ENCODE measurements at places on chromosomes 3 and 15. TPM values are rescaled to one million over a fixed set of nuclear protein-coding genes. Genes with fewer than 3 reads are reported as not detected.

GRCh38 chr3:126358816-126359181, 1.6 kb upstream of the KLF15 start:
- no peak for DNase-seq

GRCh38 chr3:103059432-103059831, 624.6 kb downstream of the ZPLD1 start:
- DNase-seq = no peak

- no peak for DNase-seq
These were observed 102.1 kb upstream of the ARPP21 start for GRCh38 chr3:35537265-35537664.

DNA sequence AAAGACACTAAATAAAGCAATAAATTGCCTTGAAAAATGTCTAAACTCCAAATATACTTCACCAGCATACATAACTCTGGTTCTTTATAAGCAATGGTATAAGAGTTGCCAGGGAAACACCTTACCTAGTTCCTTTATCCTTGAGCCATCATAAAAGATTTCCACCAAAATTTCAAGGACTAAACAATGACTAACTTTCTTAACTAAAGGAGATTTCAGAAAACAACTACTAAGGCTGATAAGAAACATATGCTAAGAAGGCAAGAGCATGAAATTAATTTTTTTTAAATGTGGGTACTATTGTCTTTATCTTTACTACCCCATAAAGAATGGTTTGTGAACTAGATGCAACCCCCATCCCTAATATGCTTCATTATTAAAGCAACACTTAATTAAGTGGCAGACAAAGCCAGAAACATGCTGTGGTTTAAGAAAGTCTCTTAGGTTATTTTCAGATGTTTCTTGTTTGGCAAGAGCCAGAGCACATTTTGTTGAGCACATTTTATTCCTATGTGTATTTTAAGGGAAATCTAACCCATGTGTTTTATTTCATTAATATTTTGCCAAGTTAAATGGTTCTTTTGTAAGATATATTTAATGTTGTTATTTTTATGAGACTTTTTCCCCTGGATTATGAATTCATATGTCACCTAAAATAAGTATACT, 17.4 kb upstream of the VEPH1 start:
- DNase-seq = no peak

DNA sequence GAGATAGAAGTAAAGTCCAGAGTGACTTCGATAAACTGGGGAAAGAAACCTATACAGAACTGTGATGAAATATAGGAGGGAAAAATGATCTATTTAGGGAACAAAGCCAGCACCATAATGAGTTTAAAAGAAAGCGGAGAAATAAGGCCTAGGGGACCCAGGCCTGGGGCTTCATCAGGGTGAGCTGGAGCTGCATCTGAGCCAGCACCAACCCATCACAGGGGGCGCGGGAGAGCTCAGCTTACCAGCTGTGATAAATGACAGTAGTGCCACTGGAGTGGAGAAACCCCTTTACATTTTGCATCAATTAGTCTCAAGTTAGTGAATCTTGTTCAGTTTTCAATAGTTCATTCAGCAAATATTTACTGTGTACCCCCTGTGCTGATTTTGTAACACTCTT, 21.3 kb downstream of the PODXL2 start:
- DNase-seq = no peak

Gene SUSD5
- total RNA-seq = 1.6 TPM

Gene TM2D3
- total RNA-seq = 57.2 TPM

Gene IMPG2
- total RNA-seq = 0.22 TPM

GRCh38 chr15:34610354-34610753, 26.9 kb upstream of the GOLGA8B start:
- DNase-seq = no peak

Gene SLC22A13
- total RNA-seq = 0.98 TPM

DNA sequence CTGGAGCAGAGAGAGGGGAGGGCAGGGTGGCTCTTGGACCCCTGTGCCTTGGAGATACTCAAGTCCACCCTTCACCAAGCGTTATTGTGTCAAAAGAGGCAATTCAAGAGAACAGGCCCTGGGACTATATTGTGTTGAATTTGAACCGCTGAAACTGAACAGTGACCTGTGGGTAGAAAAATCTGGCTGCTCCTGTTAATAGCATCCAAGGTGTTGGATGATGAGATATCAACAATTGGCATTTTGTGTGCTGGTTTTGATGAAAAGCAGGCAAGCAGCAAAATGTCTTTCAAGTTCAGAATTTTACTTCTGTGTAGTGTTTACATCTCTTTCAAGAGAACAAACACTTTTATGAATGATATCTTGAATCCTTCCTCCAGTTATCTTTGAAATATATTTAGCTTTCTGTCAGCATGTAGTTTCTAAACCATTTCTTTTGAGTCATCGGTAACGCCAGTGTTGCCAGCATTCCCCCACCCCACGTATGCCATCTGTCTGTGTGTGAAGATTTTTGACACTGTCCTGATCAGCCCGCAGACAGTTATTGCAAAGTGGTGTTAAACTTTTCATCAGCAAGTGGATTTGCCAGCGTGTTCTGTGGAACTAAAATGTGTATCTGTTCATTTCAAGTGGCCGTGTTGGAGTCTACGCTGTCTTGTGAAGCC, 34.8 kb downstream of the PDHB start:
- no peak for DNase-seq
